ENCODE measurements at places on chromosomes 1 and 21.
A peak's percentile ranks its signal among the peaks of the same experiment; 100 is the strongest.

DNA sequence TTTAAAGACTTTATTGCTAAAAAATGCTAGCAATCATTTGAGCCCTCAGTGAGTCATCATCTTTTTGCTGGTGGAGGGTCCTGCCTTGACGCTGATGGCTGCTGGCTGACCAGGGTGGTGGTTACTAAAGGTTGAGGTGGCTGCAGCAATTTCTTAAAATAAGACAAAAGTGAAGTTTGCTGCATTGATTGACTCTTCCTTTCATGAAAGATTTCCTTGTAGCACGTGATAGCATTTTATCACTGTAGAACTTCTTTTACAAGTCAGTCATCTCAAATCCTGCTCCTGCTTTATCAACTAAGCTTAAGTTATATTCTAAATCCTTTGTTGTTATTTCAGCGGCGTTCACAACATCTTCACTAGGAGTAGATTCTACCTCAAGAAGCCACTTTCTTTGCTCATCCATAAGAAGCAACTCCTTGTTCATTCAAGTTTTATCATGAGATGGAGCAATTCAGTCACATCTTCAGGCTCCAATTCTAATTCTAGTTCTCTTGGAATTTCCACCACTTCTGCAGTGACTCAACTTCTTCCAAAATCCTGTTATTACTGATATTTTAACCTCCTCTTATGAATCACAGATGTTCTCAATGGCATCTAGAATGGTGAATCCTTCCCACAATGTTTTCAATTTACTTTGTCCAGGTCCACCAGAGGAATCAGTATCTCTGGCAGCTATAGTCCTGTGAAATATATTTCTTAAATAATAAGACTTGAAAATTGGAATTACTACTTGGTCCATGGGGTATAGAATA is 17.6 kb upstream of the RGS1 start:
- no peak for DNase-seq

DNA sequence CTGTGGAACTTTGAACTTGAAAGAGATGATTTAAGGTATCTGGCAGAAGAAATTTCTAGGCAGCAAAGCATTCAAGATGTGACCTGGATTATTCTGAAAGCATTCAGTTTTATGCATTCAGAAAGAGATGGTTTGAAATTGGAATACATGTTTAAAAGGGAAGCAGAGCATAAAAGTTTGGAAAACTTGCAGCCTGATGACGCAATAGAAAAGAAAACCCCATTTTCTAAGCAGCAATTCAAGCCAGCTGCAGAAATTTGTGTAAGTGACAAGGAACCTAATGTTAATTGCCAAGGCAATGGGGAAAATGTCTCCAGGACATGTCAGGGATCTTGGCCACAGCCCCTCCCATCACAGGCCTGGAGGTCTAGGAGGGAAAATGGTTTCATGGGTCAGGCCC is 354.0 kb downstream of the ZNF326 start:
- DNase-seq, result no peak

- DNase-seq, result no peak
Observed at GRCh38 chr1:54117815-54118563, 34.8 kb downstream of the CDCP2 start.

GRCh38 chr21:41777951-41778815 is 11.3 kb upstream of the RIPK4 start:
- peak; percentile 34 for DNase-seq

- DNase-seq, result no peak
Observed at GRCh38 chr1:44016041-44016889, 15.0 kb downstream of the SLC6A9 start.

GRCh38 chr21:38095220-38095619 is 161.6 kb upstream of the KCNJ15 start:
- DNase-seq, result no peak

DNA sequence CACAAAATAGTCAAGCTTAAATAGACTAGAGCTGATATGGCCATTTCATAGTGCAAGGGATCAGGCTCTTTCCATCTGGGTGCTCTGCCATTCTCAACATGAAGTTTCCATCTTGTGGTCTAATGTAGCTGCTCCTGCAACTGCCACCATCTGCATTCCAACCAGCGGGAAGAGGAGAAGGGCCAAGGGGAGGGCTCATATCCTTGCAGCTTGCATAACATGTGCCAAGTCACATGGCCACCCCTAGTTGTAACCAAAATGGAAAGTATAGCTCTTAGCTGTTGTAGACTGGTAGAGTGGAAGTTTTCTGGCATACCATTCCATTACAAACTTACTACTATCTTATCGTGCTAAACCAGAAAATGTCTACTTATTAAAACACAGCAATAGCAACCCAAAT is 38.9 kb upstream of the IVNS1ABP start:
- no peak for DNase-seq

DNA sequence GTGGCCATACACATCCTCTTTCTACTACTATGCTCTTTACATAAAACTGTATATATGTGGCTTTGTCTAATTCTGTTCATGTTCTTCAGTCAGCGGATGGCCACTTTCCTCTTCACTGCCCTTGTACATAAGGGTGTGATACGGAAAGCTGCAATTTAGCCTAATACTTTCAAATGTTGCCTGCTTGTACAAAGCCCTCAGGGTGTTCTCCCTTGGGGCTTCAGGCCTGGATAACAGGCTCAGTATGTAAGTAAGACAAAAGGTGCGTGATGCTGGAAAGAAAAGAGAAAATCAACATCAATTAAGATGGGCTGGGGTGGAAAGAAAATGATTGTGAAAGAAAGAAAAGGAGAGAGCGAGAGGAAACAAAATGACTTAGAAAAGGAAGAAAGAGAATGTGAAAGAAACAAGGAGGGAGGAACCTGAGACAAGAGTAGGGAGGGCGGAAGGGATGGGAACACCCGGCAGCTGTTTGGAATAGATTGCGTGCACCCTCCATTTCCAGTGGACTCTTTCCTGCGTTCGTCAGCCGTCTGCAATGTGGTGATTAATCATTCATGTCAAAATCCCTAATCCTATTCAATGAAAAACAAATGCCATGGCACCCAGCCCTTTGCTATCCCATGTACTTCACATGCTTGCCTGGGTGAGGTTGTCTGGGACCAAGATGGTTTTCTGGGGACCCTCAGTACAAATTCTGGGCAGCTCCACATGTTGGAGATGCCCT is 553.6 kb downstream of the NUF2 start:
- DNase-seq, result no peak

DNA sequence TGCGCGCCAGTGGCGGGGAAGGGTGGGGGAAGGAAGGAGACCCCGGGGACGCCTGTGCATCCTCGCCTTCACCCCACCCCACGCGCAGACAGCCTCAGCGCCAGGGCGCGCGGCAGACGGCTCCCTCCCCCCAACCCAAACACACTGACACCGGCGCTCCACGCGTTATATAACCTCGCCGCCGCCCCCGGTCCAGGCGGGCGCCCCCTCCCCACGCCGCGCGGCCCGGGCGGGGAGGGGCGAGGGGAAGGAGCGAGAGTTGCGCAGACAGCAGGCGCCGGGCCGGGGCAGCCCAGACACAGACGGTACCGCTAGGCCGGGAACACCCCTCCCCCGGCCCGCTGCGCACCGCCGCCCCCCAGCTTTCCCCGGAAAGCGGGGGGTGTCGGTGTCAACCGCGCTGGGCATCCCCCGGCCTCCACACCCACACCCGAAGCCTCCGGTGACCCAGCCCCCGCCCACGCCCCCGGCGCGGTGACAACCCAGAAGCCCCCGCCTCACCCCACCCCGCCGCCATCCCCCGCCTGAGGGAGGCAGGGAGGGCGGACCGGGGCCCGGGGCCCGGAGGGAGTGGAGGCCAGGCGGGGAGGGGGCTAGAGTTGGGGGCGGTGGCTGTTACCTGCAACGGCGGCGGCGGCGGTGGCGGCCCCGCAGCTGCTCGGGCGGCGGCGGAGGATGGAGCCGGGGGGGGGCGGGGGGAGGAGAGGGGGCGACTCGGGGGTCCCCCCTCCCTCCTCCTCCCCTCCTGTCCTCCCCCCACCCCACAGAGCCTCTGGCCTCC is 432 bp downstream of the AKT3 start:
- DNase-seq, result no peak

DNA sequence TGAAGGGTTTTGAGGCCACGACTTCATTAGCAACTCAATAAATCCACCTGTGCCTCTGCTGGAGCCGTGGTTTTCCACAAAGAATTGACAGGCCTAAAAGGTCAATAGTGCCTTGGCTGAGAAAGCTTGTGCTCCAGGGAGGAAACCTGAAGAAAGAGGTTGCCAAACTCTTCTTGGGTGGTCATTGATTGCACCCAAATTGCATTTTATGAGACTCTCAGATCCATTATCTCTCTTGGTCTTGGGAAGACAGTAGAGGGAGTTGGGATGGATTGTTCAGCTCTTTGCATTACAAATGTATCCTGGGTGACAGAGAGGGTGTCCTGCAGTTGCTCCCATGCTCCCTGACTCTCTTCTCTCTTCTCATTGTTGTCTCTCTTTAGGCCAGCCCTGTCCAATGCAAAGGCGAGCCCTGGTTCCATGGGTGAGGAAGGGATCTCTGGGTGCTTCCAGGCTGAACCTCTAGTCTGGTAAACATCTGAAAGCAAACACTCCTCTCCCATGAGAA is 46.1 kb upstream of the HTR1D start:
- DNase-seq, result no peak

DNA sequence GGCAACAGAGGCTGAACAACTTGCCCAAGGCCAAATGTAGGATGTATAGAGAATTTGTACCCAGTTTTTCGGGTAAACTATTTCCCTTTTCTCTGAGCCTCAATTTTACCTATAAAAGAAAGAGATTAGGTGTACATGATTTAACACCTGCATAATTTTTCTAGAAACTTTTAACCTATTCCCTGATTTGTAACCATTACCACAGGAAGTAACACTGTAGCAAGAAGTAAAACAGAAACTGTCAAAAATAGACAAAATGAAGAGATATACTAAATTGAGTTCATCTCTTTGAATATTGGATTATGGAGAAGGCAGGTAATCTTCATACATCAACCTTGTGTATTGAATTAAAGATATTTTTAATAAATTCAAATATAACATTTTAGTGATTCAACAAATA is 136.2 kb downstream of the ZC3H11B start:
- DNase-seq, result no peak

DNA sequence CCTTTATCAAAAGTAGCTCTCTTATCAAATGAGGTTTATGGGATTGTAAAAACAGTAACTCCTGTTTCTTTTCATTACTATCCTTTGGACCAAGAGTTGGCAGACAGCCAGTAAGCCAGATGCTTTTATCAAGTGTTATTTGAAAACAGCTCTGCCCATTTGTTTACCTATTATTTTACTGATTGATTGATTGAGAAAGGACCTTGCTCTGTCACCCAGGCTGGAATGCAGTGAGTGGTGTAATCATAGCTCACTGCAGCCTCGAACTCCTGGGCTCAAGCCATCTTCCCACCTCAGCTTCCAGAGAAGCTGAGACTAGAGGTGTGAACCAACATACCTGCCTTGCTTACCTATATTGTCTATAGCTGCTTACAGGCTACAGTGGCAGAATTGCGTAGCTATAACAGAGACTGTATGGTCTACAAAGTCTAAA is 3.6 kb downstream of the PRKAB2 start:
- no peak for DNase-seq

GRCh38 chr1:231550448-231550781 is 21.9 kb downstream of the TSNAX start:
- no peak for DNase-seq

DNA sequence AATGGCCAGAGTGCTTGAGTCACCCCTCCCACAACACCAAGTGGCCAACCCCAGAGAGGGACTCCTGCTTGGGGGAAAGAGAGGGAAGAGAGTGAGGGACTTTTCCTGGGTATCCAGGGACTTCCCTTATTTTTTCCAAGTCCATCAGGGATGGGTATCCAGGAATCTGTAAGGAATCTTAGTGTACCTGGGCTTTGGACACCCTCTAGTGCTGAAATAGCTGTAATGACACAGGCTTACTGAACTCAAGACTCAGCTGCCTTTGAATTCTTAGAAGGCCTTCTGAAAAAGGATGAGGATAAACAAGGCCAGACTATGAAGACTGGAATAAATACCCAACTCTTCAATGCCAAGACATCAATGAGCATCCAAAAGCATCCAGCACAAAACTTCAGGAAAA is 12.0 kb downstream of the TSHB start:
- no peak for DNase-seq

- DNase-seq, result no peak
Observed at GRCh38 chr1:8516793-8517556, 199.1 kb downstream of the SLC45A1 start.

DNA sequence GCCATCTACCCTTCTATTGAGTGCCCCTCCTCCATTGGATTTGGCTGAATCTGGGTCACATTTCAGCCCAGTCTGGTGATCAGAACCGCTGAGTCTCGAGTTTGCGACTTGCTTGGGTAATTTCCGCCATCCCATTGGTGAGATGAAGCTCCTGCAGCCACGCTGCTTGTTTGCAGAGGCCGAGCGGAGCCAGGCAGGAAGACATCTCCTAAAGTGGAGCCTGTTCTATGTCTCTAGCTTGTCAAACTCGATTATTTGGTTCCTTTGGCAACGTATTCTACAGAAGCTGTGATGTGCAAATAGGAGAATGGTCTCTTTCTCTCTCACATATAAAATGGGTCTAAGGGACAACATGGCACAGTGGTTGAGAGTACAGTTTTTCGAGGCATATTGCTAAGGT is 206.8 kb upstream of the PLXNA2 start:
- DNase-seq, result no peak

DNA sequence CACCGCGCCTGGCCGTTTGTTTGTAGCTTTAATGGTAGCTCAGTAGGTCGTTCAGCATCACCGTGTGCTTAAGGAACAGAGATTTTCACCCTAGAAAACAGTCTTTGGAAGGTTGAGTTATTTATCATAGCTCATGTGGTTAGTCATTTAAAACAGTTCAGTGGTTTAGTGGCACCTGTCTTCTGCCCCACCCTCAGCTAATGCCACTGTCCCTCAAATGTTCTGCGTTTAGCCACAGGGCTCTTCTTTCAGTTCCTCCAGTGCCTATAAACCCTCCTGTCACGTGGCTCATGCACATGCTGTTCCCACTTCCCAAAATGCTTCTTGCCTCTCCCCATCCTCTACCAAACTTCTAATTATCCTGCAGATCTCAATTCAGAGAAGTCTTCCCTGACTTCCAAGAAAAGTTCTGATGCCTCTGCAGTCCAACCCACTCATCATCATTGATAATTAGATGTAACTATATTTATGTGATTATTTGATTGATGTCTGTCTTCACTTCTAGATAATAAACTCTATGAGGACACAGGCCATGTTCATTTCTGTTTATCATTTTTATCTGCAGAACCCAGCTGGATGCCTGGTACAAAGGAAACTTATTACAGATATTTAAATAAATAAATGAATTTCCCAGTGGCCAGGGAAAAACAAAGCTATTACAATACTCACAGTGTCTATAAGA is 14.4 kb upstream of the DIPK1A start:
- no peak for DNase-seq

GRCh38 chr1:13478692-13479091 is 35.1 kb downstream of the LRRC38 start:
- no peak for DNase-seq

- DNase-seq, result no peak
Observed at GRCh38 chr1:152519851-152520250, 5.6 kb downstream of the CRCT1 start.

GRCh38 chr21:16707274-16707673 is 805.6 kb upstream of the CXADR start:
- no peak for DNase-seq
